ENCODE measurements at places on chromosomes 5 and 9. TPM values are rescaled to one million over a fixed set of nuclear protein-coding genes. Genes with fewer than 3 reads are reported as not detected.

Gene MLANA
- total RNA-seq, result not detected

Gene SLC36A3
- total RNA-seq, result not detected

Gene NPR2
- total RNA-seq, result 11.6 TPM

Gene CRHBP
- 0.66 TPM for total RNA-seq

Gene RHOBTB3
- 2.1 TPM for total RNA-seq

Gene BHMT2
- not detected for total RNA-seq

Gene IRX2
- total RNA-seq, result not detected

Gene PRR16
- total RNA-seq, result not detected

Gene TLN1
- total RNA-seq, result 458 TPM

Gene PRRT1B
- not detected for total RNA-seq

Gene C9orf153
- 1.0 TPM for total RNA-seq

Gene PDE6A
- total RNA-seq, result not detected

Gene DIRAS2
- not detected for total RNA-seq

Gene PCDHGB3
- total RNA-seq, result 0.21 TPM

Gene HTR1A
- not detected for total RNA-seq

Gene ADAMTS12
- total RNA-seq, result not detected

Gene TBC1D2
- total RNA-seq, result 6.4 TPM

Gene AP3B1
- total RNA-seq, result 48.3 TPM

Gene ADAMTS19
- total RNA-seq, result not detected

Gene TAF7
- 45.3 TPM for total RNA-seq

Gene SUSD1
- total RNA-seq, result 6.3 TPM

Gene MSX2
- not detected for total RNA-seq

Gene CACFD1
- total RNA-seq, result 0.41 TPM

Gene MCTP1
- total RNA-seq, result not detected

Gene RNF224
- not detected for total RNA-seq

Gene ECM2
- not detected for total RNA-seq

Gene PCDHGA4
- not detected for total RNA-seq

Gene IDNK
- 3.5 TPM for total RNA-seq

Gene MARVELD2
- total RNA-seq, result 0.69 TPM

Gene F12
- 4.6 TPM for total RNA-seq

Gene GDA
- not detected for total RNA-seq

Gene SLC22A4
- total RNA-seq, result 0.93 TPM

Gene GRK6
- total RNA-seq, result 130 TPM

Gene PCDHA11
- total RNA-seq, result not detected

Gene HTR4
- total RNA-seq, result not detected

Gene TMEFF1
- 0.37 TPM for total RNA-seq

Gene KIF12
- not detected for total RNA-seq

Gene PGM5
- not detected for total RNA-seq

Gene ADAMTSL1
- not detected for total RNA-seq

Gene MYOT
- total RNA-seq, result not detected

Gene IL5
- not detected for total RNA-seq

Gene OMD
- total RNA-seq, result not detected

Gene CTXN3
- total RNA-seq, result not detected

Gene GBA2
- 36.0 TPM for total RNA-seq

Gene PDCD1LG2
- 1.5 TPM for total RNA-seq

Gene FOXD4L5
- total RNA-seq, result 0.13 TPM
